Muscle of arm (tissue), 14 donors: ENCODE measurements at places on chromosomes 12 and 14.

- no peak for DNase-seq
These were observed 9.9 kb downstream of the SLC15A4 start for GRCh38 chr12:128813883-128814282.

DNA sequence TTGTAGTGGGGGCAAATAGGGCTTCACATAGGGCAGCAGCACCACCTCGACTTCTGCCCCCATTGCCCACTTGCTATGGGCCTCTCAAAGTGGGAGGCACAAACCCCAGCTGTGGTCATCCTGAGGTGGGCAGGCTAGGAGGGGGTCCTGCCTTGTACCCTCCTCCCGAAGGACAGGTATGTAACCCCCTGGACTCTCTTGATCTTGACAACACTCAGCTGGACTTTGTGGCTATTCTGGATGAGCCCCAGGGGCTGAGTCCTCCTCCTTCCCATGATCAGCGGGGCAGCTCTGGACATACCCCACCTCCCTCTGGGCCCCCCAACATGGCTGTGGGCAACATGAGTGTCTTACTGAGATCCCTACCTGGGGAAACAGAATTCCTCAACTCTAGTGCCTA is 8.0 kb downstream of the ARHGAP9 start:
- DNase-seq, result no peak

GRCh38 chr12:13067322-13067721 is 23.1 kb downstream of the FAM234B start:
- DNase-seq, result no peak

GRCh38 chr12:85781766-85782165 is 54.4 kb downstream of the RASSF9 start:
- DNase-seq, result no peak

DNA sequence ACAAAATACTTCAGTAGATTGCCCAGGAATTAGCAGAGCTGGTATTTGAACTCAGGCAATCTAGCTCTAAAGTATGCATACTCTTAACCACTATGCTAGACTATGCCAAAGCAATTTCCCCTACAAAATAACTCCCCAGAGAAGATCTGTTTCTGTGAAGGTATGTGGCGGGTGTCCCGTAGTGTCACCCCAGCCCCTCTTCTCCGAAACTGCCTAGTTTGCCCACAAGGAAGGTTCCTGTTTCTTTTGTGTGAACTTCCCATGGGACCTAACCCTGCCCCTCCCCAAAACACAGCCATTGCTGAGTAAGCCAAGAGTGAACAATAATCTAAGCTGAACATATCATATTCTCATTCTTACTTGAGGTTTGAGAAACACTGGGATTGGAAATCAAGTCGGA is 15.5 kb upstream of the RAP1B start:
- no peak for DNase-seq

DNA sequence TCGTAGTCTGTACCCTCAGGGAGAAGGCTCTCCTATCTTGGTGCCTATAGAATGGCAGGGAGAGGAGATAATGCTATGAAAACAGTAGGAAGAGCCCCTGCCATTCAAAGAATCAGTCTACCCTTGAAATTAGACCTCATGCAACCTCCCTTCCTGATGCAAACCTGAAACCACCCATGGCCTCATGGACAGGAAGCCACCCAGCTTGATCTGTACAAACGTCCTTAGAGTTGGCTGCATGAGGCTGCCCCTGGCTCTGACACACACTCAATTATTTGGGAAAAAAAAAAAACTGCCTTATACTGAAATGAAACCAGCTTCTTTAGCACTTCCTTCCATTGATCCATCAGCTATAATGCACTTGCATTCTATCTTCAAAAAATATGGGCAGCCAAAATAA is 116.6 kb upstream of the BCL2L14 start:
- DNase-seq, result no peak

GRCh38 chr14:65686761-65687160 is 274.2 kb downstream of the FUT8 start:
- DNase-seq, result no peak

- no peak for DNase-seq
These were observed 634.9 kb downstream of the FSCB start for GRCh38 chr14:43872222-43872621.

DNA sequence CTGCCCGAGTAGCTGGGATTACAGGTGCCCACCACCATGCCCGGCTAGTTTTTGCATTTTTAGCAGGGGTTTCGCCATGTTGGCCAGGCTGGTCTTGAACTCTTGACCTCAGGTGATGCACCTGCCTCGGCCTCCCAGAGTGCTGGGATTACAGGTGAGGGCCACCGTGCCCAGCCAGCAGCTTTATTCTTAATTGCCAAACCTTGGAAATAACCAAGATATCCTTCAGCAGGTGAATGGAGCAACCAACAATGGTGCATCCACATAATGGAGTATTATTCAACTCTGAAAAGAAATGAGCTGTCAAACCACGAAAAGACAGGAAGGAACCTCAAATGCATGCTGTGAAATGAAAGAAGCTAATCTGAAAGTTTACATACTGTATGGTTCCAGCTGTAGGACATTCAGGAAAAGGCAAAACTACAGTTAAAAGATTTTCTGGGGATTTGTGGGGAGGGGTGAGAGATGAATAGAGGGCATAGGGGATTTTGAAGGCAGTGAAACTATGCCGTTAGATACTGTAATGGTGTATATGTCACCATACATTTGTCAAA is 118.8 kb upstream of the CCND2 start:
- DNase-seq, result no peak

DNA sequence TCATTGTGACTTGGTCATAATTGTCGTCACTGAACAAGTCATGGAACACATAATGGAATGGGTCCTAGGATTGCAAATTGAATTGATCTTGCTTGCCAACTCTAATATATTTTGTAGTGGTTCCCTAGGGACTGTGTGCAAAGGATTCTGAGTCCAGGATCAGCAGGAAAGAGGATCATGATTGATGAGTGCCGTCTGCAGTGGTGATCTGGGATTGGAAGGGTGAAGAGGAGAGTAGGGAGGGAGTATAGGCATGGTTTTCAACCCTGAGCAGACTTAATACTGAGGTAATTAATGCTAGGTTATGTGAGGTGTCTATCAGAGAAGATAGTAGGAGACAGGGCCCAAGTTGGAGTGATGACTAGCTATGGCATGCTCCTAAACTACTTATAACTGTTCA is 168.9 kb downstream of the ESR2 start:
- no peak for DNase-seq

DNA sequence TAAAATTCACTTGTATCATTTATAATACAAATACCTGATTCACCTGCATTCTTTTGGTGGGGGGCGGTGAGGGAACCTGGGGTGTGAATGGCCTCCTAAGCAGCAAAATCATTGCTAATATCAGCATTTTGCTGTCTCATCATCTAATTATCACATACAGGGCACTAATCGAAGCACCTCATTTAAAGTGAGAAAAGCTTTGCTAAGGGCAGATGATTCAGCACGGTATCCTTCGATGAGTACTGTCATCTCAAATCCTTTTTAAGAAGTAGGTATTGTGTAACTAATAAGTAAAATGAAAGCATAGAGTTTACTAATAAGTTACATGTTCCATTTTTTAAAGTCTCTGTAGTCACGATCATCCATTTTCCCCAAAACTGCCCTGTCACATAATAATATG is 278.1 kb upstream of the SOX5 start:
- no peak for DNase-seq

DNA sequence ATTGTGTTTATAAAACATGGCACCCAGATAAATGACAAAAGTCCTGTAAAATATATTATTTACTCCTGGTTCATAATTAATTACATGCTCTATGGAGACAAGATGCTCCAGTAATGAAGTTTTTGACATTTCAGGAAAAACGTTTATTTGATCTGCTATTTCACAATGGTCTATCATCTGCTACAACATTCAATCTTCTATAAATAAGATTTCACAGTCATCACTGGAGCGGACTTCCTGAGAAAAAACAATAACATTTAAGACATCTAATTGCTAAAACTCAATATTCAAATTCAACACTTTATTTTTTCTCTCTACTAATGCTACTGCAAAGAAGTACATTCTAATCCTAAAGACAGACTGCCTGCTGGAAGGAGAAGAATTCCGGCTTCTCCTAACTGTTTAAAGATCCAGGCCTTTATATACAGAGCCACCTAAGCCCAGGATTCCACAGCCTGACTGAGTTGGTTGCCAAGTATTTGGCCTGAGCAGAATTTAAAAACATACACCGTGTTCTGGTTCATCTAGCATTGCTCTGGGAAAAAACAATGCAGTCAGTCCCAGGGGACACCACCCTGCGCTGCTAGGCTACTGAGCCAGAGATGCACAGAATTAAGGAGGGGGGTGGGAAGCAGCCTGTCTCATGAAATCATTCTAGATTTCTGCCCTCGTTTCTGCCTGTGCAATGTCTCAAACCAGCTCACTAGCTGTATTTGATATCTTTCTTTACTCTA is 58.0 kb downstream of the TMTC1 start:
- peak; percentile 38 for DNase-seq

DNA sequence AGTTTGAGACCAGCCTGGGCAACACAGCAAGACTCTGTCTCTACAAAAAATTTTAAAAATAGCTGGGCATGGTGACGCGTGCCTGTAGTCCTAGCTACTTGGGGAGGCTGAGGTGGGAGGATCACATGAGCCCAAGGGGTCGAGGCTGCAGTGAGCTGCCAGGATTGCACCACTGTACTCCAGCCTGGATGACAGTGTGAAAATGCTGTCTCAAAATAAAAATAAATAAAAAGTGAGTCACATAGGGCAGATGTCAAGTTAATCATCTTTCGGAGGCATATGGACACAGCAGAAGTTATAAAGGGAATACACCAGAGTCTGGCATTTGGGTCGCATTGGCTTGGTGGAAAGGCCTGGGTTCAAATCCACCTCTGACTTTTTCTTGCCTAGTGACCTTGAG is 92.7 kb downstream of the PHETA1 start:
- DNase-seq, result no peak

DNA sequence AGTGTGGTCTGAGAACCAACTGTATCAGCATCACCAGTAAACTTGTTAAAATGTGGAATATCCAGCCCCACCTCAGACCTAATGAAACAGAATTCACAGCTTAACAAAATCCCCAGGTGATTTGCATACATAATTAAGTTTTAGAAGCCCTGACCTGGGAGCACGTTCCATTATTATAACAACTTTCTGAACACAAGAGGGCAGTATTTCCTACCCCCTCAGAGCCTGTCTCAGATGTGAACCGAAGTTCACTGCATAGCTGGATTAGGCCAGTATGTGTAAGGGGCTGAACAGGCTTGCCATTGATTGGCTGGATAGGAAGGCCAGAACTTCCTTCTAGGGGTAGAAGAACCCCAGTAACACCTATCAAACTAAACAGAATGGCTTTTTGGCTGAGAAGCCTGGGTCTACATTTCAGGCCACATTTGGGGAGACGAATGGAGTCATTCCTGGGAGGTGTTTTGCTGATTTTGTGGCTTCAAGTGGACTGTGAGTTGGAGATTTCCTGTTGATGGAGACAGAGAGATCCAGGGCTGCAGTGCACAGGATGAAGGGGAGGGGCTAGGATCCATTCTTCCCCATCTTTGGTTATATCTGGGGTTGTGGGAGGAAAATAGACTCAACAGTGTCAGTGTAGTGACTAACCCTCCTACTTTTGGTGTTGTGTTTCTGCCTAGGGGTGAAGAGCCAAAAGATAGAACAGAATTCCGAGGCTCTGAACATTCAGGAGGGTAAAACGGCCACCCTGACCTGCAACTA is 94.7 kb upstream of the OR4E1 start:
- no peak for DNase-seq

- DNase-seq, result peak; percentile 80
These were observed at the start of gene PLBD1 for GRCh38 chr12:14567351-14568162. Gene PLBD1, minus strand, starts transcription at chr12:14567883. Its CDS starts 187 bp downstream, at chr12:14567696.

DNA sequence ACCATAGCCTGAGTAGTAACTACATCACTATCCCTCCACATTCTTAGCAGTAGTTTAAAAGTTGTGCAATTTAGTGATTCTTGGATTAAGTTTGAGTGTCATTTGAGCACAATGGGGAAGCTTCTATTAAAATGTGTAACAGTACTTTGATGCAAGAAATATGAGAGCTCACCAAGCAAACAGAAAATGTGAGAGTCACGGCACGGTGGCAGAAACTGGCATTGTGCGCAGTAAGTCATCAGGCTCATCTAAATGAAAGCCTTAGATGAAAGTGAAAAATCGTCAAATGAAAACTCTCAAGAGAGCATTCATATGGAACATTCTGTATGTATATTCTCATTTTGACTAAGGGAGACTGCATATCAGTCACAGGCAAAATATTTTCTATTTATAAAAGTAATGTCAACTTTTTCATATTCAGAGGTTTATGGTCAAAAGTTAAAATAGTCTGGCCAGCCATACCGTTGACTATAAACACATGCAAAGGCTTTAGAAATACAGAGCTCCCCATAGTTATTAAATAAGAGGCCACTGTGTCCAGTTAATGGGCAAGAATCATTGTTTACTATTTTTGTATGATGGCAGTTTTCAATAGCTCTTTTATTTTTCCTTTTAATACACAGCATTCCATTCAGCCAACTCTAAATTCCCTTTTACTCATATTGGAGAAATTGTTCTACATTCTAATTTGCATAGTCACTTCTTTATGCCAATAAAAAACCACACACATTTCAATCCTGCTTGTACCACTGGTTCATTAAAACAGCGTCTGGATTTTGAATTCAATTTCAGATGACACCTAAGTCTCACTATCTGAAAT is 167.9 kb downstream of the PRKD1 start:
- DNase-seq, result no peak

- DNase-seq, result peak; percentile 4
These were observed 31.2 kb downstream of the SUPT16H start for GRCh38 chr14:21352587-21352986.

- DNase-seq, result no peak
These were observed 7.1 kb downstream of the MAP3K12 start for GRCh38 chr12:53492188-53492587.

DNA sequence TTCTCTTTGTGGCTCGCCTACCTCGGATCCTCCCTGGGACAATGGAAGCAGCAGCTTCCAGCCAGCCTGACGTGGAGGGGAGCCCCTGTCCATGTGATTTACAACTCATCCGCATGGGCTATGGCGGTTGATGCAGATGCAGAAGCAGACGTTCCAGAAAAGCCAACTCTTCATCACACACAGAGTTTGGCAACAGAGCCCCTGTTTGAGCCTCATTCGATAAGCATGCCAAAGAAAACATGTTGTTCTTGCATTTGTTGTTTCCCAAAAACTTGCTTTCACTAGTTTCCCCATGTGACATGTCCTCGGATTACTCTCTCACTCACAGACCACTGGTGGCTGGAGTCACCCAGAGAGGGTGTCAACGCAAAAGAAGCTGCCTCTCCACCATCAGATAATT is 16.4 kb upstream of the TC2N start:
- peak; percentile 68 for DNase-seq

GRCh38 chr12:124734224-124734788 is 129.4 kb downstream of the SCARB1 start:
- no peak for DNase-seq

DNA sequence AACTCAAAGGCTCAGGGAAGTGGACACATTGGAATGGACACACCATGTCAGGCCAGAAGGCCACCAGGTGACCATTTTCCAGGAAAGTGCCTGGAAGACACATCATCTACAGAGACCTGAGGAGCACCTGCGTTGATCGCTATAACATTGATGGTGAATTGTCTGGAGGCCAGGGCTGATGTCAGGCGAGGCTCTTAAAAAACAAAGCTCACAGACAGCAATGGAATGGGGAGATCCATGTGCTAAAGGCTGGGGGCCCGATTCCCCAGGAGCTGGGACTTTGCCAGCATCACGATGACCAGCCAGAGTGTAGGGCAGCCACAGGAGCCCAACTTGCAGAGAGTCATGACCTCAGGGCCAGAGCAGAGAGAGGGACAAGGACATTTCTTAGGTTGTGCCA is 30.3 kb downstream of the DIO3 start:
- DNase-seq, result no peak
